ENCODE measurements at places on chromosomes 12 and 14.

GRCh38 chr12:101498252-101498651 is 23.1 kb downstream of the SPIC start:
- peak; percentile 53 for DNase-seq

- DNase-seq: no peak
Observed at GRCh38 chr14:71230897-71231296, 323.6 kb downstream of the PCNX1 start.

GRCh38 chr12:7832059-7832696 is 40.5 kb downstream of the SLC2A14 start:
- peak; percentile 5 for DNase-seq

DNA sequence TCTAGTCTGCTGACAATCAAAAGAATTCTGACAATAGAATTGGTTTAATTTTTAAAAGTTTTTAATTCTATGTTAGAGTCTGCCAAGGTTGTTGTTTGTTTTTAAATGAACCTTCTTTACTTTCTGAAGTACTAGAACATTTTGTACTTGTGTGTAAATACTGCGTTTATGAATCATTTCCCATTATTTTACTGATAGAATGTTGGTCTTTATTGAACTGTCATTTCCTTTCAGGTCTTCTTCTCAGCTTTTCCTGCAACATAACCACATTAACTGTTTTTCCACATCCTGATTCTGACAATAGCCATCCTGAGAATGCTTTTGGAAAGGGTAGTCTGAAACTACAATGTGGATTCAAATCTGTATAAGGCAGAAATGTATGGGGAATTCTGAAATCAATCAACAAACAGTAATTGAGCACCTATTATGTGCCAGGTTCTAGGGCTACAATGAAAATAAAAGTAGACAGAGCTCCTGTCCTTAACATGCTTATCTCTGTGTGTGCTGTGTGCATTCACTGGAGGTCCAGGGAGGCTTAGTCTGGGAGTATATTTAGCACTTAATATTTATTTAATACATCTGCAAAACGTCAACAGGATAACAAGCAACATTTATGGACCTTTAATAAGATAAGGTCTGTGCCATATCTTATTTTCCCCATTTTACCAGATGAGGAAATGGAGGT is 73.1 kb upstream of the SLC38A2 start:
- no peak for DNase-seq

Measured in brain (organoid and tissue), 16 donors.